Fibroblast of lung (primary cell): ENCODE measurements at places on chromosomes 5 and 9.

DNA sequence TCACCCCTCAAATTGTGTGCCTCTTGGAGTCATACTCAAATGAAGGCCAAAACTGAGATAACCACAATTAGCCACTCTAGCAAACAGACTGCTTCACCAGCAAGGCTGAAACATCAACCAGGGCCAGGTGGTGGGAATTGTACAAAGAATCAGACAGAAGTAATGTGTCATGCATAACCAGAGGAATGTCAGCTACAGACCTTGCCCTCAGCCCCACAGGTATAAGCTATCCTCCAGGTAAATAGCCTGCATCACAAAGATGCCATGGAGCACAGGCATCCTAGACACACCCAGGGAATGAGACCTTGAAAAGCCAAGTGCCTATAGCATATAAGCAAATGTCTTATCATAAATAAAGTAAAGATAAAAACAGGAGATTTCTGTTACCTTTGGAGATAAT is 242.7 kb downstream of the CETN3 start:
- no peak for DNase-seq

- no peak for DNase-seq
Measured at GRCh38 chr5:26894719-26895263, 143.6 kb downstream of the CDH9 start.

GRCh38 chr5:17243287-17244063 is 26.0 kb downstream of the BASP1 start:
- no peak for DNase-seq

DNA sequence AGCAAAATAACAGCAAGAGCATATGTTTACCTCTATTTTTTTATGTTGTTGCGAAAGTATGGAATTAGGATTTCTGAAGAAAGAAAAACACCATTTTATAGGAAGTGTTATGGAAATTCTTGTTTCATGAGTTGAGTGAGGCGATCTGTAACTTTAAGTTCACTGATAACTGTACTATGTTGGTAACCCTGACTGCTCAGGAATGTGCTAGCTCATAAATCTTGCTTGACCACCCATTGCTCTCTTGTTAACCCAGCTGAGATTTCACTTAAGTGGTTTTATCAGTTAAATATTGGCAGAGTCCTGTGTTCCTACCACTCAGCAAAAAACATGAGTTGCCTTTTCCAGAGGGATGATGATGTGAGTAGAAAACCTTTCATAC is 91.1 kb upstream of the STARD4 start:
- peak; percentile 88 for DNase-seq

DNA sequence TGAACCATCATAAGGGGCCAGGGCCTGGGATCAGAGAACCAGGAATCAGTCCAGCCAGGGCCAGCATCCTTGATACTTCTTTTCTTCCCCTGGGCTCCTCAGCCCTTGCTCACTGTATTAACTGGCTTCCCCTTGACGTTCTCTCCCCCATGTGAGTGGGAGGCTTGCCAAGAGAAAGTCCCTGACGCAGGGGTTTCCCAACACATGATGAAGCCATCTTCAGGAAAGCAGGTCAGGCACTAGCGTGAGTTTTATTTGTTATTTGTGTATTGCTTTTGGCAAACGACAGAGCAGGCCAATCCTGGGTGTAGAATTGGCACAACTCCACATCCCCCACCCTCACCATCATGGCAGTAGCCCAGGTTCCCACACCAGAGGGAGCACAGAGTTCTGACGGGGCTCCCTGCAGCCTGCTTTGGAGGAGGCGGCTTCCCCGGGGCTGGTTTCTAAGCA is 165.5 kb upstream of the NFIL3 start:
- DNase-seq: peak; percentile 60

DNA sequence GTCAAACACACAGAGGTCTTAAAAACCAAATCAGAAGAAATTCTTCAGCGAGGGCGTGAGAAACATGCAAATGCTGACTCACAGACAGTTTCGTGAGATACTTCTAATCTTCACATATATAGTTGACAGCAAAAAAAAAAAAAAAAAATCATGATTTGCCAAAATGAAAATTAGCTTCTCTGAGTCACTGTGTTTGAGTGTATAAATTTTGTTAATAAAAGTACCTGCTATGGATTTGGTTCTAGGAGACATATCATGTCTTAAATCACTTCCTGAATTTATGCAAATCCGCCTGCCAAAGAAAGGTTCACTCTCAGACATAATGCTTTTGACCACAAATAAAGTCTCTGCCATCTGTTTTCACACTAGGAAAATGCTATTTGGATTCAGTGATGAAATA is 114.3 kb downstream of the SLC1A3 start:
- DNase-seq: no peak

- DNase-seq: peak; percentile 85
Measured at GRCh38 chr5:5313101-5313635, 109.3 kb upstream of the ICE1 start.

- no peak for DNase-seq
Measured at GRCh38 chr5:144487207-144487606, 316.5 kb downstream of the KCTD16 start.

GRCh38 chr9:124950050-124950718 is 9.3 kb upstream of the GOLGA1 start:
- no peak for DNase-seq
